ENCODE measurements at places on chromosomes 12 and 14.

GRCh38 chr12:131808744-131809371 is 19.3 kb upstream of the MMP17 start:
- no peak for DNase-seq

- no peak for DNase-seq
These were observed 7.8 kb downstream of the FNTB start for GRCh38 chr14:64994540-64994939.

GRCh38 chr12:45475594-45475993 is 253.9 kb upstream of the ARID2 start:
- DNase-seq = no peak

GRCh38 chr12:9626291-9626690 is 18.6 kb upstream of the KLRB1 start:
- DNase-seq = no peak

GRCh38 chr14:68361231-68361630 is 431.6 kb downstream of the ZFP36L1 start:
- DNase-seq = no peak

DNA sequence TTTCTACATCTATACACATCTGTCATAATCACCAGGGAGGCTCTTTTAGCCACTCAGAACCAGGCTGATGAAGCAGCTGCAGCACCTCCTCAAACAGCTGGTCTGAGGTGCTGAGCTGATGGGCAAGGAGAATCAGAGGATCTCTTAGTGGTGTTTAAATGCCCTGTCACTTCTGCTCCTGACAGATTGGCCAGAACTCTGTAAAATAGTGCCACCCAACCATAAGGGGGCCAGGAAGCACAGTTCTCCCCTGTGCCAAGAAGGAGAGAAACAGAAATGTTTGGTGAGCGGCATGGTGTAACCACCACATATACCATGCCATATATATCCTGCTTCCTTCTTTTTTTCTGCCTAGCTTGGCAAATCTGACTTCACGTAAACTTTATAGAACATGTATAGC is 12.8 kb downstream of the SOCS2 start:
- no peak for DNase-seq

DNA sequence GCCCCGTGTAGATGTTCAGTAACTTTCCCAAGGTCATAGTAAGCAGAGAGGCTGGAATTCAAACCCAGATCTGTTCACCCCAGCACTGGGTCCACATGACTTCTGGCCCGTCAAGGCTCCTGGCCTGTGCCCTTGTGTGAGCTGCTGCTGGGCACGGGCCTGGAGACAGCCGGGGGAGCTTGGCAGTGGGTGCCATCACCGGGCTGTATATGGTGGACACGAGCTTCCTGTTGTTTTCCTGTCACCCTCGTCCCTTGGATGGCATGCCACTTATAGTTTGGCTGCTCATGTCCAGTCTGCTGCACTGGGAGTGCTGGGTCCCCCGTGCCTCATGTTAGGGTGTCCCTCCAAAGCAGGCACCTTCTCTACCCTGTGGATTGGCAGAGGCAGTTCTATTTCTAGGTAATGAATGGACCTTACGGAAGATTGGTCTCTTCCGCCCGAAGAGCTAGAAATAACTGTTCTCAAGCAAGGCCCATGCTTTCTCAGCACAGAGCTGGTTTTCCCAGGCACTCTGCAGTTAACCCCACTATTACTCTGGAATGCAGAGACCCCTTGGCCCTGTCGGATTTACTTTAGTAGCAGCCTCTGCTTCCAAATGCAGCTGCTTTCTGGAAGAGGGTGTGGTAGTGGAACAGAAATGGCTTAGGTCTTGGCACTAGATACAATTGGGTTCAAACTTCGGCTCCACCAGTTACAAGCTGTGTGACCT is 44.3 kb downstream of the ELK3 start:
- no peak for DNase-seq

GRCh38 chr12:24062642-24063245 is 113.3 kb upstream of the SOX5 start:
- no peak for DNase-seq

DNA sequence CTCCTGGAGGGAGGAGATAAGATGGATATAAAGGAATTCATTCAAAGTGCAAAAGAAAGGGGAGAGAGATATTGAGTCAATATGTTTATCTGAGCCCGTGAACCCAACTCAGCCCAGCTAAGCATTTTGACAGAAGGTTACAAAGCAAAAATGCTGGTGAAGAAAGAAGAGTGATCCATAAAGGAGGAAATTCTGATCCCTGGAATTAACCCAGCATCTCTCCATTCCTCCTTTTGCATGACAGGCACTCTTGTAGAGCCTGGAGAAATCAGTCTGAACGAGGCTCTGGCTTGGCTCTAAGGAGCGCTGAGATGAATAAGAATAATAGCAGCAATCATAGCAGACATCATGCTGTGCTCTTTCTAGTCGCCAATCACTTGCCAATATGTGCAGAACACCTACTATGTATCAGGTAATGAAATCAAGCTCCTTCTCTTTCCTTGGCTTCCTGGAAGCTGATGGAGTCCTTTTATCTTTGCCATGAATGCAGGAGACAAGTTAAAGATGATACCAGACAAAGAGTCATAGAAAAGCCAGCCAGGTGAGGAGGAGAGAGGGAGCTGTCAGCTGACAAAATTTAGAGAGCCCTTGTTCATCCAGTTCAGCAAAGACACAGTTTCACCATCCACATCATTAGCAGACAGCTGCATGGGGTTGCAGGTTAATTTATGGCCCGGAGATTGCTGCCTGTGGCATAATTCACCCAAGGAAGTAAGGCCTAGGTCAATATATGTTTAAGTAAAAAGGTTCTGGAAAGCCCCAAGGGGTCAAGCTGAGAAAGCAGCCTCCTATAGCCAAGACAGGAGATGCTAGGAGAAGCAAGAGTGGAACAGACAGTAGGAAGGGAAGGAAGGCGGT is 476.5 kb upstream of the TBX3 start:
- no peak for DNase-seq

All from T-helper 22 cell (primary cell).